Stimulated activated memory B cell treated with anti-CD40 and anti-IgM and Interleukin-4, amounts not matched to agents 10 μg/mL and 1 μg/mL and 100 μg/mL, for 72 hours (primary cell): ENCODE measurements at places on chromosomes 16 and 17.

DNA sequence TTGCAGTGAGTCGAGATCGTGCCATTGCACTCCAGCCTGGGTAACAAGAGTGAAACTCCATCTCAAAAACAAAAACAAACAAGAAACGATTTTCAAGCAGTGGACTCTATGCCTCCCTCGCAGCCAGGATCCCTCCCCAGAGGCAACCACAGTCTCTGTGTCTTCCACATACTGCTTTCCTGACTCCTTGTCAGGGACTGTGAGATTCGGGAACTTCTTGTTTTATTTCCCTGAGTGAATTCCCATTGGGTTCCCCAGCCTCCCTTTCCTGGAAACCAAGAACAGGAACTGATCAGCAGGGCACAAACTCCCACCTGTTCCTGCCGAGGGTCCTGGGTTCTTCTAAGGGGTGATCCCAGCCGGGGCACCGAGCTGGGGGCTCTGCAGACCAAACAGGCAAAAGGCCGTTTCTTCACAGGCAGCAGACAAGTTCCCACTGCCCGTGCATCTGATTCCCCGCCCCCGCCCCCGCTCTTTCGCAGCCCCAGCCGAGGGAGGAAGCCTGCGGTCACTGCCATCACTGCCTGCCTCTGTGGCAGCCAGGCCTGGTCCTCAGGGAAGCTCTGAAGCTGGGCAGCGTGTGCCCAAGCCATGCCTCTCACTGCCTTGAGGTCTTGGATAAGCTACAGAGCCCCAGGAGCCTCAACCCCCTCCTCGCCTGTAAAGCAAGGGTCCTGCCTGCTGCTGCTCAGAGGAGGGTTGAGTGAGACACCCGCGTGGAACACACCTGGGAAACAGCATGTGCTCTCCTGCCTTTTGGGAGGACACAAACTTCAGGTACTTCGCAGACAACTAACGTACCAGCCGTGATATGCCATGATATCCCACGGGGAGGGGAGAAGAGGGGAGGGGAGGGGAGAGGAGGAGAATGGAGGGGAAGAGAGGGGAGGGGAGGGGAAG is 5.5 kb upstream of the PIEZO1 start:
- peak; percentile 70 for ATAC-seq

GRCh38 chr17:57440522-57441269 is 184.4 kb downstream of the MSI2 start:
- peak; percentile 85 for ATAC-seq

DNA sequence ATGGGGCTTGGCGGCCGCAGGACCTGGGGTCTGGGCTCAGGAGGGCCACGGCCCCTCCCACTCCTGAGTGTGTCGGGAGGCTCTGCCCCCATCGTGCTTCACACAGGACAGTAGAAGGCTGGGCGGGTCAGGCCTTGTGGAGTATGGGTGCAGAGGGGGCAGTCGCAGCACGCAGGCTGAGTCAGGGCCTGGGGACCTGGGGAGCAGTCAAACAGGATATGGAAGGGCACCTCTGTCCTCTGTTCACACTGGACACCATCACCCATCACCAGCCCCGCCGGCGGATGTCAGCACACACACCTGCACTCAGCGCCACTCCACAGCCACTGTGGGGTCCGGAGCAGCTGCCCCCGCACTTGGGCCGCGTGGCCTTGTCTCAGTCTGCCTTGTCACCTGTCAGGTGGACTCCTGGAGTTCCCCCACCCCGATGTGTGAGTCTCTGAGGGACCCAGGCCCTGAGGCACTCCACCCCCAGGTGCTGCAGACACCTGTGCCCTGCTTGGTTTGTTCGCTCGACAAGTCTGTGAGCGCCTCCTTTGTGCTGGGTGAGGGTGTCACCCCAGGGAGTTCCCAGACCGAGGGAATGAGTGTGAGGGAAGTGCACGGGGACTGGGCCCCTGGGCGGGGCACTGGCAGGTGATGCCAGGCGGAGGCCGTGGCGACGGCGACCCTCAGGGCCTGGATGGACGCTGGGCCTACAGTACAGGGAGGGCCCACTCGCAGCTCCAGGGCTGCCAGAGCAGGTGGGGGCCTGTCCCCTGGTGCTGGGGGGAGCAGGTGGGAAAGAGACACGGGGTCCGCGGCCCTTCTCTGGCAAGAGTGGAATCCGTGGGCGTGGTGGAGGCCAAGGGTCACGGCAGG is 31.7 kb downstream of the ZFPM1 start:
- ATAC-seq, result no peak

- ATAC-seq, result no peak
Measured at GRCh38 chr17:80588702-80589383, 44.2 kb downstream of the RPTOR start.

- ATAC-seq, result no peak
Measured at GRCh38 chr16:30876867-30877266, 17.0 kb downstream of the BCL7C start.

- ATAC-seq, result peak; percentile 84
Measured at GRCh38 chr17:76481071-76481655, 13.8 kb downstream of the AANAT start.

- no peak for ATAC-seq
Measured at GRCh38 chr17:32763855-32764439, 113.0 kb downstream of the MYO1D start.

GRCh38 chr16:82368041-82368440 is 198.0 kb upstream of the MPHOSPH6 start:
- no peak for ATAC-seq

DNA sequence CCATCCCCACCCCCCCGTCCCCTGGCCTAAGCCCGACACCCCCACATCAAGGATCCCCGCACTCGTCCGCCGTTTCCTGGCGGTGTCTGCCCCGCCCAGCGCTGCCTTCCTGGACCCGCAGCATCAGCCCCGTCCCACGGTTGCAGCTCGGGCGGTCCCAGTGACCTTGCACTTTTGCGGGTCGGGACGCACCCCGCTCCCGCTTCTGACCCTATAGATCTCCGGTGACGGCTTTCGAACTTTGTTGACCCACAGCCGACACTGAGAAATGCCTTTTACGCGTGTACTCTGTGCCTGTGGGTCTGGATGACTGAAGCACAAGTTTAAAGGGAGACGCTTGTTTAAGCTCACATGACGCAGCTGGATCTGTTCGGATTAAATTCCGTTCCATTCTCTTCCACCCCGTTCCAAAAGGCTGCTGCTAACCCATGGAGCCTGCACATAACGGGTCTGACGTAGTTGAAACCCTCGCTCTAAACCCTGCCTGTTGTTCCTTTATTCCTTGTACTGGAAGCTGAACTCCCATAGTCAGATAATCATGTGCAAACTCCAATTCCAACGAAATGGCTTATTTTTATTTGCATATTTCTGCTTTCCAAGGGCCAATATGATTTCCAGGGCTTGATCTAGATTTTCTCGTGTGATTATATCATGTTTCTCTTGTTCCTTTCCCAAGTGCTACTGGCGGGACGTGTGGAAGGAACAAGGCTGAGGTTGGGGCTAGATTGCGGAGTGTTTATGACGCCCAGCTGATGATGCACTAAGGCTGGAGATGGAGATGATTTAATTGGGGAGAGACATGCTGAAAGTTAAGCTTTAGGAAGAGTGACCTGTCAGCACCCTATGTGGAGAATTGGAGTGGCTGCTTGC is 834 bp downstream of the FLYWCH1 start:
- peak; percentile 46 for ATAC-seq

GRCh38 chr17:42673266-42673884 is 3.4 kb downstream of the PLEKHH3 start:
- no peak for ATAC-seq

DNA sequence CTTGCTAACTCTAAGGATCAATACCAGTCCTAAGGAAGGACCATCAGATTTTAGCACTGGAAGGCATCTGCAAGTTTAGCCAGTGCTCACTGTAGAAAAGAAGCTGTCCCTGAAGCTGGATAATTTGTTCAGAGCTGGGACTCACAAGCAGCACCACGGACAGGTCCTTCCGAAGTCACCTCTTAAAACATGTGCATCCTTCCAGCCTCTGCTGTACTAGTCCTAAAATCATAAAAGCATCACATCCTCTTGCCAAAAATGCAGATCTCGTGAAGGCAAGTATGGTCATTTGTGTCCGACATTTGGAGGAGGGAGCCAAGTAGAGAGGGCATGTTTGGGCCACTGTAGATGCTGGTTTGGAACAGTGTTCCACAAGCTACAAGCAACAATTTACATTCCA is 506.9 kb downstream of the RBFOX1 start:
- ATAC-seq, result no peak

GRCh38 chr17:59845595-59846393 is 46.9 kb downstream of the TUBD1 start:
- ATAC-seq, result peak; percentile 25

DNA sequence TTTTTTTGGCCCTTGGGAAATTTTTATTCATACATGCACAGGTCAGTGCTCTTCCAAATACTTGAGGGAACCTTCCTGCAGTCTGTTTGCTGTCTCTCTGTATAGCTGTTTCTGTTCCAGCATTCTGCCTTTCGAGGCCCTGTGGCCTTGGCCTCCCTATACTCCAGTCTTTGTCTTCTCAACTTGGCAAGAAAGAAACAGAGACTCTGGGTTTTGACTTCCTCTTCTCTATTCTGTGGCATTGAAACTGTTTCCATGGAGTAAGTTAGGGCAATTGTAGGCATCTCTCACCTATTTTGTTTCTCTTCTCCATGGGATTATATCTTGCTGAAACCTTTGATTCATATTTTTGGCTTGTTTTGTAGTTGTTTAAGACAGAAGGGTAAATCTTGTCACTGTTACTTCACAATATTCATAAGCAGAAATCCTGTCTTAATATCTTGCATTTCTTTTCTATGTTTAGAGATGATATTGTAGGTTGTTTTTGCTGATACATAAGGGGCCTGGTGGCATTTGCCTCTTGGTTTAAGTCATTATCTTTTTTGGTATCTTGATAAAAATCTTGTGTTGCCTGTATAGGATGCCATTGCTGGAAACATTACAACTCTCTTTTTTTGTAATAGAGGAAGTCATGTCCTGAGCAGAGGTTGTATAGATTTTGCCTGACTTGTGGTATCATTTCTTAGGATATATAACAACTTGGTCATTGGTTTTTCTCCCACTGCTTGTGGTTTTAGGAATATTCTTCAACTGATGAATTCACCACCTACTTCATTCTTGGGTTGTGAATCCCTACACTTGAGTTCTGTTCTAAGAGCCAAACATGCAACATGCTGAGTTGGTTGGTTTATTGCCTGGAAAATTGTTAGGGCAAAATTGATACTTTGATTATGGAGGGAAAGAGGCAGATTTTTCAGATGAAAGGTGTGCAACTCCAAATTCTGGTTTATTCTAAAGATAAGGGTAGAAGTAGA is 168.6 kb downstream of the FTO start:
- ATAC-seq, result no peak

GRCh38 chr16:27566417-27566816 is 16.5 kb downstream of the KATNIP start:
- ATAC-seq, result no peak

- no peak for ATAC-seq
Measured at GRCh38 chr17:2904135-2904534, 107.9 kb downstream of the RAP1GAP2 start.

GRCh38 chr16:46822270-46822669 is 8.7 kb downstream of the C16orf87 start:
- peak; percentile 68 for ATAC-seq

DNA sequence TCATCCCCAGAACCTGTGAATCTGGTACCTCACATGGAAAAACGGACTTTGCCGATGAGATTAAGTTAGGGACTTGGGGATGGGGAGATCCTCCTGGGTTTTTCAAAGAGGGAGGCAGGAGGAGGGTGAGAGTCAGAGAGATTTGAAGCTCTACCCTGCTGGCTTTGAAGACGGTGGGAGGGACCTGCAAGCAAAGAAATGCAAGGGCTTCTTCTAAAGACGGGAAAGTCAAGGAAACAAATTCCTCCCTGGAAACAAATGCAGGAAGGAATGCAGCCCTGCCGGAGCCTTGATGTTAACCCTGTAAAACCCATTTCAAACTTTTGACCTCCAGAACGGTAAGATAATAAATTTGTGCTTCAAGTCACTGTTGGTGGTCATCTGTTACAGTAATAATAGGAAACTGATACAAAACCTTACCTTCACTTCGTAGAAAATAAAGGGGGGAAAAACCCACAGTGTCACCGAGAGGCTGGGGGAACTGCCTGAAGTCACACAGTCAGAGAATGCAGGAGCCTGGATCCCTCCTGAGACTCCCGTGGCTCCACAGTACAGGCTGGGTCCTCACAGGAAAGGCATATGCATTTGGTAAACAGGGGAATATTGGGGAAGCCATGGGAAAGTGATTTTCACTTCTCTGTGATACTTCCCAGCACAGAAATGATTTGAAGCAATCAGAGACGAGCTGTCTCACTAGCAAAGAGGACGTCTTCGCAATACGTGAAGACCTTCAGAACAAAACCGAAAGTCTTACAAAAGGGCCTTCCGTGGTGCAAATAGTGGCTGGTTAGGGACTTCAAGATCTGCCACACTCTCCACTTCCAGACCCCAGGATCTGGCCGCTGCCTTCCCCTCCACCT is 58.9 kb upstream of the CLEC3A start:
- ATAC-seq, result no peak

GRCh38 chr16:22901563-22901962 is 87.6 kb downstream of the HS3ST2 start:
- no peak for ATAC-seq

GRCh38 chr17:42276359-42276608 is at the start of gene STAT5B:
Gene STAT5B (minus strand): TSS chr17:42276391. CDS start chr17:42232127, 44,264 bp downstream.
- ATAC-seq, result peak; percentile 90

- ATAC-seq, result peak; percentile 9
Measured at GRCh38 chr17:38464723-38465390, 36.6 kb downstream of the ARHGAP23 start.

GRCh38 chr16:54503011-54503855 is 216.6 kb upstream of the IRX3 start:
- no peak for ATAC-seq

- peak; percentile 80 for ATAC-seq
Measured at GRCh38 chr16:4330277-4330874, 14.5 kb downstream of the GLIS2 start.

- no peak for ATAC-seq
Measured at GRCh38 chr16:22052980-22053379, 39.4 kb upstream of the VWA3A start.

- ATAC-seq, result no peak
Measured at GRCh38 chr17:30573603-30574175, 96.5 kb downstream of the GOSR1 start.

- no peak for ATAC-seq
Measured at GRCh38 chr16:66069587-66069986, 296.9 kb upstream of the CDH5 start.

DNA sequence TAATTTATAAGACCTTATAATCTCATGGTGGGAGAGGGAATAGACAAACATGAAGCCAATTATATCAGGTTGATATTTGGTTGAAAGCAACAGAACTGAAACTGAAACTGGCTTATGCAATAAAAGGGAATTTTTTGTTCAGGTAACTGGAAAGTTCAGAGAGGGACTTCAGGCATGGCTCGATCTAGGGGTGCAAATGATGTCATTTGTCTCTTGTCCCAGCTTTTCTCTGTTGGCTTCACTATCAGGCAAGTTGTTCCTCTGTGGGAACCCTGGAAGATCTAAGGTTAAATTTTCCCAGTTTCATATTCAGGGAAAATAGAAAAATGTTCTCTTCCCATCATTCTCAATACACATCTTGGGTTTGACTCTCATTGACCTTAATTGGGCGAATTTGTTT is 59.8 kb downstream of the OTOA start:
- no peak for ATAC-seq

GRCh38 chr16:85330694-85331188 is 218.5 kb upstream of the CIBAR2 start:
- no peak for ATAC-seq

GRCh38 chr17:8003594-8004181 is 1.3 kb downstream of the GUCY2D start:
- ATAC-seq, result no peak
